ENCODE measurements at places on chromosomes 4 and X.

- DNase-seq, result no peak
Measured at GRCh38 chrX:71095033-71095432, 618 bp upstream of the FOXO4 start.

- DNase-seq, result no peak
Measured at GRCh38 chr4:10461850-10462400, 4.7 kb upstream of the ZNF518B start.

DNA sequence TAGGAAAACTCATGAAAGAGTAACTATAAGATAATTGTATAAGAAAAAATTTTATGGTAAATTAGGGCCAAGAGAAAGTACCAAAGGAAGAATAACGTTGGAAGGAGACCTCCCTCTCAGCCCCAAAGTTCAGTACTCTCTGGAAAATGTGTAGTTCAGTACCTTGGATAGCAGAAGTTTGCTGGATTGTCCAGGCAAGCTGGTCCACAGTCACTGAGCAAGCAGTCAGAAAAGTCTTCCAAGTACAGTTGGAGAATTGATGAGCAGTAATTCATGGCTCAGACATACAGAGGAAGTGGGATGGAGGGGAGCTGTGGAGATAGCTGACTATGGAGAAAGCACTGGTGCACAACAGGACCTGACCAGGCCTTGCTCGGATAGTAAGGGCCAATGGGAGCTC is 598.2 kb upstream of the NDST4 start:
- no peak for DNase-seq

GRCh38 chrX:40107291-40108161 is 9.8 kb upstream of the BCOR start:
- no peak for DNase-seq
